ENCODE measurements at places on chromosomes 1 and 21. TPM values are rescaled to one million over a fixed set of nuclear protein-coding genes. Genes with fewer than 3 reads are reported as not detected.

DNA sequence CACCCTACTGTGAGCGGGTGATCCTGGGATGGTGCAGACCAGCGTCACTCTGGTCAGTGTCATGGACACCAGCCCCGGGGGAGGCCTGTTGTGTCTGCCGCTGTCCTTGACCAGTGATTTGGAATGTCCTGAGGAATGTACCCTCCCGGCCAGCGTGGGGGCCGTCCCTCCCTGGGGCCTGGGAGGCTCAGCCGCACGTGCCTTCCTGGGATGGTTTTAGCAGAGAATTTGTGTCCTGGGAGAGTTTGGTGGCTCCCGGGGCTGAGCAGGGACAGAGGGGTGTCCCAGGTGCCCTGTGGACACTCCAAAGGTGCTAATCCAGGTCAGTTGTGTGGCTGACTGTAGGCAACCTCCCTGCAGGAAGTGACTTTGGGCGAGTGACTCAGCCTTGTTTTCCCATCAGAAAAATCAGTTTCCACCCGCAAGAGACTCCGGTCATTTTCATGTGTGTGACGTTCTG, 6.2 kb downstream of the ARHGEF16 start:
- DNase-seq, result no peak

DNA sequence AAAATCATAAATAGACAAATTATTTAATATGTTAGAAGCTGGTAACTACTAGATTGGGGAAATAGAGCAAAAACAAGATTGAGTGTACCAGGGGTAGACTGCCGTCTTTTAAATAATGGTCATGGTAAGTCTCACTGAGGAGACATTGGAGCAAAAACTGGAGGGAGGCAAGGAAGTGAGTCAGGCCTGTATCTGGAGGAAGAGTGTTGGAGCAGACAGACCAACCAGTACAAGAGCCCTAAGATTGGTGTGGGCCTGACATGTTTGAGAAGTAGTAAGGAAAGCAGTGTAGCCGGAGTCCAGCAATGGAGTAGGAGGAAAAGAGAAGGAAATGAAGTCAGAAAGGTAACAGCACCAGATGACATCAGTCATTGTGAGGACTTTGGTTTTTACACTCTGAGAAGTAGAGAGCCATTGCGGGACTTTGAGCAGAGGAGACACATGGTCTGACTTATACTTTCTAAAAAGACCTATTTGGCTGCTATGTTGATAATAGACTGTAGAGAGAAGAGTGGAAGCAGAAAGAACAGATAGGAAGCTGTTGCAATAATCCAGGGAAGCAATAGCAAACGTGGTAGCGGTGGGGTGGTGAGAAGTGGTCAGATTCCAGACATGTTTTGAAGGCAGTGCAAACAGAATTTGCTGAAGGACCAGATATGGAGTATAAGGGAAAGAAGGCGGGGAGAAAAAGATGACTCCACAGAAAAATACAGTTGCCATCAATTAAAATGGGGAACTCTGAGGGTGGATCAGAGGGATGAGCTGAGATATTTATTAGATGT, 44.7 kb upstream of the GJA5 start:
- DNase-seq, result no peak

- DNase-seq, result no peak
Measured at GRCh38 chr21:46027851-46028493, 46.4 kb downstream of the COL6A1 start.

GRCh38 chr1:172993640-172994039, 57.1 kb downstream of the TNFSF18 start:
- DNase-seq, result no peak

- DNase-seq, result no peak
Measured at GRCh38 chr1:37919277-37919676, 27.6 kb downstream of the INPP5B start.

- no peak for DNase-seq
Measured at GRCh38 chr1:177301425-177302124, 130.8 kb downstream of the BRINP2 start.

GRCh38 chr1:100035214-100035613, 65.4 kb downstream of the SLC35A3 start:
- DNase-seq, result no peak

Gene ITLN2
- total RNA-seq, result 10.7 TPM

Gene CDCA8
- 1.3 TPM for total RNA-seq

Gene LCE3E
- total RNA-seq, result not detected

Gene C1QTNF12
- 2.0 TPM for total RNA-seq

Gene MAP10
- total RNA-seq, result 3.4 TPM

Gene OR2M3
- total RNA-seq, result not detected

Gene PSMB2
- 31.5 TPM for total RNA-seq
